ENCODE measurements at places on chromosomes 2 and 18.

DNA sequence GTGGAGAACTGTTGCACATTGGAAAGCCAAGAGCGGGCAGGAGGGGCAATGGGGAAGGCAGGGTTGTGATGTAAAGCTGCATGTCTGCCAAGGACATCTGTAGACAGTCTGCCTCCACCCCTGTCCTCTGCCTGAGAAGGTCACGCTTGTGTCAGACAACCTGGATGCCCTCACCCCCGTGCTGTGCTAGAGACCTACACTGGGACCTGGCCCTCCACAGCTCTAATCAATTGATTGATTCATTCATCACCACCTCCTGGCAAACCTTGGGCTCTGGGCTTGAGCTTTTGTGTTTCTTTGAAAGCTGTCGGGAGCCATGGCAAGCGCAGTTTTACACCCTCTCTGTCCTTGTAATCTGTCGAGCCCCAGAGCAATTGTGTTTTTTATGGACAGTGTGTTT is 41.1 kb downstream of the MARCO start:
- DNase-seq = no peak

DNA sequence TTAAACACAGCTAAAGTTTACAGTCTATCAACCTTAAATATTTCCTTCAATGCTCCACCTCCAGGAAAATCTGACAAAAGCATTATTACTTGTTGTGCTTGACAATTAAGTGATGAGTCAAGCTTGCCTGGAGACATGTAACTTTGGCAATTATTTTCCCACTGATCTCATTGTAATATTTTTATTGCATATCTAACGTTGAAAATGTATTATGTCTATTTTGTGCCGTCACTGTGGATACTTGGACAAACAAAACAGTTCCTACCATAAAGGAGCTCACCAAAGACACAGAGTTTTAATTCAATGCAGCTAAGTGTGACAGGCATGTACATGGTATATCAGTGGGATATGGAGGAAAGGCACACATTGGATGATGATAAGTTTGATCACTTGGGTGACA is 24.7 kb downstream of the RNF103 start:
- DNase-seq = no peak

GRCh38 chr2:119753041-119753929 is 6.4 kb upstream of the PTPN4 start:
- DNase-seq = no peak

DNA sequence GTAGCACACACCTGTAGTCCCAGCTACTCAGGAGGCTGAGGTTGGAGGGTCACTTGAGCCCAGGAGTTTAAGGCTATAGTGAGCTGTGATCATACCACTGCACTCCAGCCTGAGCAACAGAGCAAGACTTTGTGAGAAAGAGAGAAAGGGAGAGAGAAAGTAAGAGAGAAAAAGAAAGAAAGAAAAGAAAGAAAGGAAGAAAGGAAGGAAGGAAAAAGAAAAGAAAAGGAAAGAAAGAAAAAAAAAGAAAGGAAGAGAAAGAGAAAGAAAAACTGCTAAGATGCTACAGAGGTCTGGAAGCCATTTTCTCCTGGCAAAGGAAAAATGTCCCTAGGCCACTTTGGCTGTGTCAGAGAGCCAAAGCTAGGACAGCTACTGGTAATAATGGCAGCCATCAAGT is 30.6 kb downstream of the DRC1 start:
- no peak for DNase-seq

- DNase-seq = no peak
Measured at GRCh38 chr2:201447086-201447485, 4.2 kb downstream of the TRAK2 start.

DNA sequence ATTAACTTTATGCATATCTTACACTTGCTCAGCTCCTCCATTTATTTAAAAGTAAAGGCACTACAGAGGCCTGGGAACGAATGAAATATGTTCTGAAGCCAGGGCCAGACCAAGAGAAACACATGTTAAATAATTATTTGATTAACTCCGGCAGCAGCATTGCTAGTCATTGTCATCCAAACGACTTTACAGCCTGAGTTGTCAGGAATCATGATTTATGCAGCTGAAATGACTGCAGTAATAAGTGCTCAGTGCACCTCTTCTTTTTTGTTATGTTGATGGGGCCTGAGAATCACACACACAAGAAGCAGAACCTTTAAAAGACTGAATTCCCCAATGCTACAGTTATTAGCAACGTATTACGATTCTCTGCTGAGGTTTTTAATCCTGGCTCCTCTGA is 58.9 kb downstream of the EPHA4 start:
- DNase-seq = no peak

DNA sequence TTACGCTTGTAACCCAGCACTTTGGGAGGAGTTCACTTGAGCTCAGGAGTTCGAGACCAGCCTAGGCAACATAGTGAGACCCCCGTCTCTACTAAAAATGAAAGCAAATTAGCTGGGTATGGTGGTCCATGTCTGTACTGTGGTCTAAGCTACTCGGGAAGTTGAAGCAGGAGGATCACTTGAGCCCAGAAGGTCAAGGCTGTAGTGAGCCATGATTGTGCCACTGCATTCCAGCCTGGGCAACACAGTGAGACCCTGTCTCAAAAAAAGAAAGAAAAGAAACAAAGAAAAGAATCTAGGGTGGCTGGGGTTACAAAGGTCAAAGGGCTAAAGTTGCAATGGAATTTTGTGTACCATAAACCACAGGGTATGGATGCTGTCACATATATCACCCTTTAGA is 41.3 kb downstream of the KIF3C start:
- no peak for DNase-seq

GRCh38 chr2:173090973-173091660 is 15.5 kb downstream of the MAP3K20 start:
- DNase-seq = no peak

DNA sequence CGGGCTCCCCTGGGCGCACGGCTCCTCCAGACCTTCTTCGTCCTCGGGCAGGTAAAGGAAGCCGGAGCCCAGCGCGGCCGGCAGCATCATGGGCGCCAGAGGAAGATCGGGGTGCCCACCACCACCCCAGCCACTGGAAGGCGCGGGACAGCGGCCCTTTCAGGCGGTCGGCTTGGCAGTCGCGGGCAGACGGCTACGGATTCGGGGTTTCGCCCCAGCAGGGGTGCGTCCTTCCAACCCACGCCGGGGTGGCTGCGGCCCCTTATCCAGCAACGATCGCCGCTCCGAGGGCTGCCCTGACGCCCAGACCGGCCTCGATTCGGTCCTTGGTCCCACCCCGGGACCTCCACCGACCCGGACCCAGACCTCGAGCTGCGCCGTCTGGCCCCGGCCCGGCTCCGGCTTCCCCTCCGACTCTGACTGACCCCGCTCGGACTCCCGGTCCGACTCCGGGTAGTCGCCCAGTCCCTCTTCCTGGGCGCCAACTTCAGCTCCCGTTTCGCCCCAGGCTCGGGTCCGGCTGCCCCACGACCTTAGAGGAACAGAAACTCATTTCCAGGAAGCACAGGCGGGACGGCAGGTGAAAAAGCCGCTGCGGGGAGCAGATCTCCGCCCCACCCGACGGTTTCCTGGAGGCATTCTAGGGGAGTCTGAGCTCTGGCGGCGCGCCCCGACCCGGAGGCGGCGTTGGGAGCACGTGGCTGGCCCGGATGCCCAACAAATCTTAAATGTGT is 30.2 kb upstream of the SSB start:
- DNase-seq = no peak

DNA sequence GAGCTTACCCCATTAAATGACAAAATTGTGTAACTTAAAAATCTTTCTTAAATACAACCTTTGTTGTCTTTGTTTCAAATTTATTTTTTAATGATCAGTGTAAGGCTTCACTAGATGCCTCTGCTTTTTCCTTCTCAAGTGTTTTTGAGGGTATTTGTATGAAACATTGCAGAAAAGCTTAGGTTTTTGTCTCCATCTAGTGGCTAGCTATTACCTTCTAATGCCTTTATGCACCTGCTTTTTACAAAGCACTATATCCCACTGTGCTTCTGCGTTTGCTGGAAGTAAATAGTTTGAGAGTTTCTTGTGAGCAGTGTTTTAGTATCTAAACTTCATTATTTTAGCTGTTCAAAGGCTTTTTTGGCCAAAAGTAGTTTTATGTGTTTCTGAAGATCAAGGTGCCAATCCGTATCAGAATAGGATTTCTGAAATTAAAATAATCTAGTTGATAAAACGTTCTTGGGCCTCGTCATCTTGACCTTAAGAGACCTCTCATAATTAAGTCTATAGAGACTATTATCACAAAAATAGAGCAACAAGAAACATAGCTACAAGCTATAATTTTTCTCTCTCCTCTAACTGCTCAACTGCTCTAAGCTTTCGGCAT is 47.0 kb downstream of the IWS1 start:
- DNase-seq = peak; percentile 10

DNA sequence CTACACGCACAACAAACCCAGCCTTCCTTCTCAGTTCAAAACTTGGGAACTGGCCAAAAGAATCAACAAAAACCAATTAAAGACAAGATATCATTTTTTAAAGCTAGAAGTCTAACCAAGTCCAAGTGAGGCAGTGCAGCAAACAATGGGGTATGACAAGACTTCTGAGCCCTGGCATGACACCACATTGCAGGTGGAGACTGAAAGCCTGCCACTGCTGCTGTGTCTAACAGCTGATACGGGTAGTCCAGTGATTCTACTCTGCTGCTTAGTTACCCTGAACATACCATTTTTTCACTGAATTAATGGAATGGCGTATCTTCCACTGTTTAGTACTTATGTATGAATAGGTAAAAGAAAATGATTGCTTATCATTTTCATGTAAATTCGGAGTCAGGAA is 47.4 kb upstream of the KIDINS220 start:
- DNase-seq = no peak

DNA sequence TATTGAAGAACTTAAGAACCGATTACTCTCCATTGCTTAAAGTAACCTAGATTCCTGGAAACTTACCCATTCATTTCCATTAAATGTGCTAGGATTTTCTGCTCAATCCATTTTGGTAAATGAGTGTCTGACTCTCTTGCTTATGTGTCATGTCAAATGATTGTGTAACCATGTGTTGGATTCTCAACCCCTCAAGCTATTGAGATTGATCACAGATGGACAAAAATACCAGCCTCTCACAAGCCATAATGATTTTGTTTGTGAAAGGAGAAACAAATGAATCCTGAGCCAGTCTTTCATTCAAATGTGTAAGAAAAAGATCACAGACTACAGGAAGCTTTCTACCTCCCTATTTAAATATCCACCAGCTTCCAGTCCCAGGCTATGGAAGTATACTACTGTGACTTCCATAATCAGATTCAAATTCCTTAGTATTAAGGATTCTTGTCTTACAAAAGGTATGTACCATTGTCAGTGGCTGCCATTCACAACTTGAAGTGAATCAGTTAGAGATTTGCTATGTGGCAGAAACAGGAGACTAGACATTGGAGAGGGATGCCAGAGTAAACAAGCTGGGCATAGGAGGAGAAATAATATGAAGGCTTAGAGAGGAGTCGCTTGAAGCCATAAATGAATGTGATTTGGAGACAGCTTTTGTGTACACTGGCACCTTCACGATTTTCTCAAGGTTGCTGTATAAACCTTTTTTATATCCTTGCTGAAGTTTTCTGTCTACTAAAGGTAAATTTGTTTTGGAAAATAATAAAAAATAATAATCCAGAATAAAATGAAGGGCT is 498.5 kb upstream of the SETBP1 start:
- DNase-seq = no peak

DNA sequence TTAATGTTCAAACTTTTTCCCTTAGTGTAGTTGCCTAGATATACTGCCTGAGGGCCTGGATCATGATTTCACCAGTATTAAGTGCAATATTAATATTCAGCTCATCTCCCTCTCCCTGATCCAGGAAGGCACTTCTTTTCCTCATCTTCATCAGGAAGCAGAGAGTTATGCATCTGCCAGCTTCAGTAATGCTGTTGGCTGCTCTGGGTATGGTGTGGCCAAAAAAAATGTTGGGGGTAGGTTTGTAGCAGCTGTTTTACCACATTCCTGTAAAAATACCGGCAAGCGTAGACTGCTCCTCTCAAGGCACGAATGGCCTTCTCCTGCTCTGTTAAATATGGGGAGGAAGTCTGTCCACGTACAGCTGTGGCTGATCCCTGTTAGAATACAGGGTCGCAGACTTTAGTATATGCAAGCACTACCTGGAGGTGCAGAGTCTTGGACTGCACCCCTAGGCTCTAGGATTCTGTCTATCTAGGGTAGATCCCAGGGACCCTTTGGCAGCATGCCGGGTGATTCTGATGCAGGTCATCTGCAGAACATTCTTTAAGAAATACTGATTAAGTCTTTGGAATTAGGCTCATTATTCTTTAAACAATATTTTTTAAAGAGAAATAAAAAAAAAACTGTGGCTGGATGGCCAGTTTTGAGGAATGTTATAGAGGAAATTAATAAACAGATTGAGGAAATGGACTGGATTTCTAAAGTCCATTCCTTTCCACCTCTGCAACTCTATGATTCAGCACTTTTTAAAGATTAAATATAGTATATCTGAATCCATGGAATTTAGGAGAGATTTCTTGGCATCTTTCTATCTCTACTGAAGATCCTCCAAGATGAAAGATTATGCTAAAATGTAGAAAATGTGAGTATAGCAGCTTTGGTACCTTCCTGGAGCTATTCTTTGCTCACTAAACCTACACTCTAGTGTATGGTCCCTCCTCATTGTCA is 21.0 kb upstream of the GLS start:
- no peak for DNase-seq

- DNase-seq = no peak
Measured at GRCh38 chr18:30917651-30918050, 124.9 kb downstream of the DSC3 start.

DNA sequence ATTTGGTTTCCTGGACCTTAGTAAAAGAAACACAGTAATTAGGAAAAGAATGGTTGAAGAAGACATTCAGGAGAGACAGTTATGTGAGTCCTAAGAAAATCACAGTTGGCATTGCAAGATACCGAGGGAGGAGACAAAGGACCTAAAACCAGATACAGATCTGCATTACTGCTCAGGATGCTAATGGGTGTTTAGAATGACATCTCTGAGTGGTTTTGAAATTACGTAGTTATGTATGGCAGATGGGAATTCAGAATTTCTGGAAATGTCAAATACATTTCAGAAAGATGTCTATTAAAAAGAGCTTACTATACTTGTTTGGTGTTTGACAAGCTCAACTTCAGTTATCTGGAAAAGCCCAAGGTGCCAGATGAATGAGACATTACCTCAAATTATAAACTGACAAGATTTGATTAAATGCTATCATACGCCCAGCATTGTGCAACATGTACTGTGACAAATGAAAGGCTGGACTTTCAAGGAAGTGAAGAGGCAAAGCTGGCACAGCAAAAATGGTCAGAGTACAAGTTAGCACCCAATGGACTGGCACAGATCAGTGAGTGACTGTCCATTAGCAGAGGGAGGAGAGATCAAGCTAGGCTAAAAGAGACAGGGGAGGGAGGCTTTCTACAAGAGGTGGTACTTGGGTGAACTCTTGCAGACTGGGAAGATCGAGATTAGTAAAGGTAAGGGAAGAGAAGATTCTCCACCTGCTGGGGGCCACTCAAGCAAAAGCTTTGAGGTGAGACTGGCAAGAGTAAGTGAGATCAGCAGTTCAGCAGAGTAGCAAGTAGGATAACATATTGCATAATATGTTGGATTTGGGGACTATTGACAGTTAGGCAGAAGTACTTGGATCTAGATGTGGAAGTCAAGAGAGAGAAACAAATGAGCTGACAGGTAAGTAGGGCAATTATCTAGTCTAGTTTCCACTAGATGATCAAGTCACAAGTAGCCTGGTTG is 168.9 kb downstream of the CYRIA start:
- DNase-seq = no peak

All from cerebellar nuclear complex (tissue), 1 donor.